ENCODE measurements at places on chromosomes 6 and 20.

- no peak for DNase-seq
Observed at GRCh38 chr6:17096096-17096495, 5.8 kb upstream of the STMND1 start.

- no peak for DNase-seq
Observed at GRCh38 chr20:37357481-37358365, 11.8 kb downstream of the SRC start.

DNA sequence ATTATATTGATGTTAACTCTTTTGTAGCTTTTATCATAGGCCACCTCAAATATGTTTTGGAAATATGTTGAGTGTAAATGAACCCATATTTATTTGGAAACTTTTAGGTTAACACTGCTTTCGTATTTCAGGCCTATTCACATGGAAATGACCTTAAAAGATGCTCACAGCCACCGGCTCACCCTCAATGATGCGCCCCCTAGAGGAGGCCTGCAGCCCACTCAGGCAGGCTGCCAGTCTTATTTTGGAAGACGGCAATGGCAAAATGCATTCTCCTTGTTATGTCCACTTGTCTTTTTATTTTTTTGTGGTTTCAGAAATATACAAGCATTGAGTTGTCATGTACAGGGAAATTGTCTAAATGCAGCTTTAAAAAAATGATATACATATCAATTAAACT is 869.7 kb downstream of the PHF3 start:
- DNase-seq = no peak

DNA sequence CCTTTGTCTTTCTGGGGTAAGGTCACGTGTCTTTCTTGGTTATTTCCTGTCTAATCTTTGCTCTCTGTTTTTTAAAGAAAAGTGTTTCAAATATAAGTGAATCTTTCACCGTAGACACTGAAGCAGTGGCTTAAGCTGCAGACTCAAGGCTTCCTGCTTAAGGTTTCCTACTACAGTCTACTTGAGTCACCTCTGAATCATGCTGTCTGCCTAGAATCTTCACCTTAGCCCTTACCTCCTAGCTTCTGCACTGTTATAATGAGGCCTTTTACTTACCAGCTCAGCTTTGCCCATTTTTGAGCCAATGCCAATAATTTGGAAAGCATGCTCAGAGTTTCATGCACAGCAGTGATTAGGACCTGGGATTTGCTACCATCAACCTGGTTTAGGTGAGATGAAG is 30.6 kb downstream of the ADGRF4 start:
- DNase-seq = no peak

DNA sequence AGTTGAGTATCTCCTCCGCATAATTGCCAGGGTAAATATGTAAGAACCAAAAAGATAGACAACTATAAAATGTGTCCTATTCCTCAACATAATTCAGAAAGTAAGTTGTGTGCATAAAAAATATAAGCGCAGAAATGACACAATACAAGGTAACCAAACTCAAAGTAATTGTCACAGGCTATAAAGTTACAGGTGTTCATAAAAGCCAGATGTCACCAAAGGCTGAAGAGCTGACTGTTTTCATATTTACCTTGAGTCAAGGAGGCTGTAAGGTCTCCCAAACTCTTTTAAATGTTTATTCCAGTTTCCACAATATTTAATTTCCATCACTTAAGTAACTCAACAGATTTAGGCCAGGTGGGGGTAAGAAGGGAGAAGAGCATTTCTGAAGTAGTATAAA is 192.2 kb upstream of the MARCKS start:
- DNase-seq = no peak

DNA sequence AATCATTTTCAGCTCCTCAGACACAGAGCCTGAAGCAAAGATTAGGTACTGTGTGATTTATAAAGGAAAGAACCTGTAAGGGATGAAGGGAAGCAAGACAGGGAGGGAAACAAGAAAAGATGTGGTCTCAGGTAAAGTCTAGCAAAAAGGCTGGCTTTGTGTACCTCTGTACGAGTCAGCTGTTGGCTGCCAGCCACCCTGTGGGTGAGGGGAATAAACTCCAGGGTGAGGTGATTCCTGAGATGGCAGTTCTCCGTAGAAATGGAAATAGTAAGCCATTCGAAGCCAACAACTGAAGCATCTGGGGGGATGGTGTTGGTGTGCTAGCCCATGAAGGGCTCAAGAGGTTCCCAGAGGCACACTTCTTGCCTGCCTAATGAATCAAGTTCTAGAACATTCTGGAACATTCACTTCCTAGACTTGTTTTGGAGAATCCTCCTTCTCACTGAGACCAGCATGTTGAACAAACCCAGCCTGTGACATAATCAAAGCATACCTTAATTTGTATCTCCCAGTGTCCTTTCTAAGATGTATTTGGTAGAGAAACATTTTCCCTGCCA is 10.6 kb upstream of the TTPAL start:
- no peak for DNase-seq

- DNase-seq = no peak
Observed at GRCh38 chr6:138406443-138406842, 2.4 kb downstream of the HEBP2 start.

GRCh38 chr6:137772541-137773250 is 94.4 kb upstream of the TNFAIP3 start:
- DNase-seq = no peak

- DNase-seq = no peak
Observed at GRCh38 chr20:41411391-41411847, 44.8 kb upstream of the EMILIN3 start.

DNA sequence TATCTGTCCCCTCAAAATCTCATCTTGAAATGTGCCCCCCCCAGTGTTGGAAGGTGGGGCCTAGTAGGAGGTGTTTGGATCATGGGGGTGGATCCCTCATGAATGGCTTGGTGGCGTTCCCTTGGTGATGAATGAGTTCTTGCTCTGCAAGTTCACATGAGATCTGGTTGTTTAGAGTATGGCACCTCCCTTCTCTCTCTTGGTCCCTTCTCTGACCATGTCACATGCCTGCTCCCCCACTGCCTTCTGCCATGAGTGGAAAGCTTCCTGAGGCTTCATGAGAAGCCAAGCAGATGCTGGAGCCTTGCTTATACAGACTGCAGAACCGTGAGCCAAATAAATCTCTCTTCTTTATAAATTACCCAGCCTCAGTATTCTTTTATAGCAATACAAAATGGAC is 70.9 kb downstream of the MAN1A1 start:
- no peak for DNase-seq

DNA sequence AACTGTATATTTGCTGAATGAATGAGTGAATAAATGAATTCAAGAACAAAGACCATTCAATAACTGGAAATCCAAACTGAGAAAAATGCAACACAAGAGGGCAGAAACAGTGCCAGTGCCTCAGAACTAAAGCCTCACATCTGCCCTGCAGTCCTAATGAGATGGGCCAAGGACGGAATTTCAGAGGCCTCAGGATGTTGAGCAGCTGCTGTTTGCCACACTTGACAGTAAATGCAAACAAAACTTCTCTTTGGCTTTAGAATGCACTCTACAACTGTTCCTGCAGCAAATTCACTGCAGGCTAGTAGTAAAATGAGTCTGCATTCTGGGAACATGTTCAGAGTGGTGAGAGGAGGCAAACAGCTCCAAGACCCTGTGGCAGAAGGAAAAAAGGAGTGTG is 177.6 kb upstream of the LRFN2 start:
- DNase-seq = no peak

DNA sequence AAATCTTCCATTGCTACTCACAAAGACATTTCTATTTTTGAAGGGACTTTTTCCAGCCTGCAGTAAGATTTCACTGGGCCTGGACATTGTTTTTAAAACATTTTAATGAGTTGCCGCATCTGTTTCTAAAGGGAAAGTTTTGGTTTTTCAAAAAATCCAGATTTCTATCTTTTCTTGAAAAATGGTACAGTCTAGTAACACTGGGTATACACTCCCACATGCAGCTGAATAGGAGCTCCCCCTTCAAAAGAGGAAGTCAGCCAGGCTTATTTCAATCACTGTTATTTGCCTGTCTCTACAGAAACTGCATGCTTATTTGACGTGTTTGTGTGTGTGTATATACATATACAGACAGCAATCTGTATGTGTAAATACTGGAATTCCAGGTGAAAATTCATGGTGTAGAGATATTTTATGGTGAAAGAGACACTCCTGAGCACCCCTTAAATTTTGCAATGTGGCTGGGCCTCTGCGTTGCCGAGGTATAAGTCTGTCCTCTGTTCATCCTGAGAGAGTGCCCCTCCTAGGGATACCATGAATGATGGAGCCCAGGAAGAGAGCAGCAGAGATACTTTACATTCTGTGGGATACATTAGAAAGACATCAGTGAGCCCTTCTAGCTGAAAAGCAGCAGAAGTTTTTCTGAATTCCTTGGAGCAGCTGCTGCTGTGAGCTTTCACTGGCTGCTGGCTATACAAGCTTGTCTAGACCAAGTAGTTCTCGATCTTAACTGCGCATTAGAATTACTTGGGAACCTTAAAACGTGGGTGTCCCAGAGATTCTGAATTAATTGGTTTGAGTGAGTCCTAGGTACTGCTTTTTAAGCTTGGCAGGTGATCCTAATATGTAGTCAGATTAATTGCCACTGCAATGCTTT is 12.0 kb upstream of the ABRACL start:
- DNase-seq = no peak

DNA sequence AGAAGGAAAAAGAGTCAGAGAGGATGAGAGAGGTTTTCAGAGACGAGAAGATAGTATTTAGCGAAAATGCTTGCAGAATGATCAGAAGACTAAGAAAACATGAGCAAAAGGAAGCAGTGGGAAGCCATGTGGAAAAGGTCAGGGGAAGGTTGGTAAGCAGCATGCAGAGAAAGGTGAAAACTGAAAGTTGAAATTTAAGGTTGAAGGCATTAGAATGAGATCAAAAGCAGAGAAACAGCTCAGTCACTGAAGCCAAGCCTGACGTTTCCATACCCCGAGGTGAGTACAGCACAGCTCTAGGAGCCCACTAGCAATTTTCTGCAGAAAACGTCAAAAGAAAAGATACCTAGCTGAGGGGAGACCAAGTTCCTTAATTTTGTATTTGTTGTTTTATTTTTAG is 19.1 kb upstream of the TFB1M start:
- no peak for DNase-seq

GRCh38 chr20:35773154-35773751 is 1.4 kb downstream of the PHF20 start:
- DNase-seq = peak; percentile 43

- no peak for DNase-seq
Observed at GRCh38 chr6:41625442-41625841, 12.8 kb upstream of the MDFI start.

- DNase-seq = no peak
Observed at GRCh38 chr6:12012038-12012557, at the start of gene HIVEP1. Gene HIVEP1 (plus strand): TSS chr6:12012312. CDS start chr6:12015629, 3,317 bp downstream.

- no peak for DNase-seq
Observed at GRCh38 chr6:169225887-169226286, 27.8 kb downstream of the THBS2 start.

- no peak for DNase-seq
Observed at GRCh38 chr6:27144740-27145079, 102.8 kb upstream of the PRSS16 start.

DNA sequence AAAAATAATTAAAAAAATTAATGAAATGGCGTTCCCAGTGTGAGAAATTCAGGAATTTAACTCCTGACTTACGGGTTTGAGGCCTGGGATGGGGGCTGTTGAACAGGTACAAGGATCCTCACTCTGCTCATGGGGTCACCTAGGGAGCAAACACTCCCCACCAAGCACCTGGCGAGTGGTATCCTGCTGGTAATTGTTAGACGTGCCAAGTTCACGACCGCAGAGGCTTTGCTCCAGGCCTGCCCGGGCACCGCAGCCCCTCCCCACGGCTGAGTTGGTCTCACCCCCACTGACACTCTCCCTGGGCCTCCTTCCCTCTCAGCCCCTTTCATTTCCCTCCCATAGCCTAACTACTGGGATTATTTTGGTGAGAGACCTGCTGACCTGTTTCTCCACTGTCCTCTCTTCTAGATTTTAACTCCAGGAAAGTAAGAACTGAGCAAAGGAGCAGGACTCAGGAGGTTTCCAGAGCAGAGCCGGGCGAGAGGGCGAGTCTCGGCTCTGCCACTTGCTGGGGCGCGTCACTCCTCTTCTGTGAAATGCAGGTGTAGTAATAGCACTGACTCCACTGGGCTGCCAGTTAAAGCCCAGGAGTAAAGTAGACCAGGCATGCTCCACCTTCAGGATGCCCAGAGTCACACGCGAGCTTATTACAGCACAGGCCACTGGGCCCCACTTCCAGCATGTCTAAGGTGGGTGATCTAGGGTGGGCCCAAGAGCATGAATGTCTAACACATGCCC is 22.8 kb downstream of the BMP7 start:
- DNase-seq = no peak

DNA sequence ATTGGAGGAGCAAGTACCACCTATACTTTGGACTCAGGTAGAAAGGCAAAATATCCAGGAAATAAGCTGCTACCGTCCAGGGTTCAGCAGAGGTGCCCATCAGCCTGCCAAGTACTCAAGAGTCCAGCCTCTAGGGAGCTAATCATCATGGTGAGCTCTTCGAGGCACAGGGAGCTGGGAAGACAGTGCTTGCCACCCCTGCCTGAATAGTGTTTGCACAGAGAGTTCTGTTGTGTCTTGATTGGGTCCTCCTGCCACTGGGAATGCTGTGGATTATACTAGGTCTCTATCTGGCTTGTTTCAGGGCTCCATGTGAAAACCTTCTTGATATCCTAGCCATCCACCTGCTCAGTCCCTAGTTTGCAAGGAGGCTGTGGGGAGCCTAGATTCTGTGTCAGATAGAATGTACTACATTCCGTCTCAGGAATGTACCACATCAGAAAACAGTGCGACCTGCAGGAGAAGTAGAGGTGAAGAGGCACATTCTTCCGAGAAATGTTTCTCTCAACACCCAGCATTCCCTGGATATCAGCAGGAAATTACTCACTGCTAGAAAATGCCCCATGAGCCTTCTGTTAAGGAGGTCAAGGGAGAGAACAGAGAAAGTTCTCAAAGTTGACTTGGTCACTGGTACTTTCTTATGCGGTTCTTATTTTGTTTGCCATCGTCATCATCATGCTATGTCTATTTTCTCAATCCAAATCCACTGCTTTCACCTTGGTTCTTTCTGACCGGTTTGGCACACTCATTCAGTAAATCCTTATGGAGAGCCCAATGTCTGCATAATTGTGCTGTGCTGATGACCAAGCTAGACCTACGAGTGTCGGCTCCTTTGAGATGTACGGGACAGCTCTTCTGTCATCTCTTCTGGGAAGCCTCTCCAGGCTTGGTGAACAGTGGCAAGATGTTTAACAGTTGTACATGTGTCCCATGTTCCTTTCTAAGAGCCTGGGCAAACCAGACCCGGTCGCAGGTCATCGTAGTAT is 30.7 kb downstream of the PTPN1 start:
- no peak for DNase-seq

DNA sequence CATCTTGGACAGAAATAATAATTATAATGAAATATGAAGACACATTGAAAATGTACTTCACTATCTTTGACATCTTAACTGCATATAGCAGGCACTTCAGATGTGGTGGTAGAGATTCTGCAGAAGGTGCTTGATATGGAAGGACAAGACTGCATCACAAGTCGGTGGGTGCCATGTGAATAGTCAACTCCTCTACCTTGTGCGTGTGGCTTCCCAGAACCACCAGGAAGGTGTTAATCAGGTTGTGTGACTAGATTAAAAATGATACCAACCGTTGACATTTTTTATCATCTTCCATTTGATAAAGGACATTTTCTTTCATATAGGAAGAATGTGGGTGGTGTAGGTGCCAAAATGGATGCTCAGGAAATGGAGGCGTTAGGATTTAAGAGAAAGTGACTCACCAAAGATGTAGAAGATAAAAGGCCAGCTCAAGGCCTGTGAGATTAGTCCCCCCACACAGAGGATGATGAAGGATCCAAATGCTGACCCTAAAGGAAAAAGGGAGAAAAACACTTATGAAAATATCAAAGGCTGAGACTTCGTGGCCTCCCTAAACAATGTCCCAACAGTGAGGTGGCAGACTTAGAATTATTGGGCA is 12.3 kb downstream of the SLC17A2 start:
- DNase-seq = no peak
